Activated gamma-delta T cell treated with anti-CD3 and anti-CD28 coated beads, Interleukin-2, amount 50 U/mL, for 16 hours (primary cell): ENCODE measurements at places on chromosomes 6 and 20.

DNA sequence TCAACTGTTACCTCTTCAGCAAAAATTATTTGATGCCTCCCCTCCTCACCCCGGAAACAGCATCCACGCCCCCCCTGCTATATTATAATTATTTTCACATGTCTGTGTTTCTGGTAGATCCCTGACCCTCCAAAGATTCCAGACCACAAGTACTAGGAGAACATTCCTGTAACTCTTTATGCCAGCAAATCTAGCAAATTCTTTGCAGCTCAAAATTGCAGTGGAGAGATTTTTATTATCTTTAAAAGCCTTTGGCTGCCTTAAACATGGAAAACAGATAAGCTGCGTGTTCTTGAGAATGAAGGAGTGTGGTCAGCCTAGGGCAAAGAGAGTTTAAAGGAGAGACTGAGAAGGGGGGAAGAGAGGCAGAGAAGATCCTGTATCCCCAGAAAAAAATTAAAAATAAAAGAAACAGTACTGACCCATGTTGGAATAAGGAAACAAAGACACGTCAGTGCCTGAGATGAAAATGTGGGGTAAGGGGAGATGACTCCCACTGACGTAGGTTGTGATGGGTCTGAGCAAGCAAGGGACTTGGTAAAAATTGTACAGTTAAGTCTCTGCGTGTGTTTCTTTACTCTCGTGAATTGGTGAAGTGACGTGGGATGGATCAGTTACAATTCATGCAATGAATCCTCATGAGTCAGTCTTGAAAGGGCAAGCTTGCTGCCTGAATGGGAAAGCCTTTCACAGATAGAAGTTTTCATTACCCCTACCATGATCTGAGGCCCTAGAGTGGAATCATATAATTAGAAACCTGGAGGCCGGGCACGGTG is 8.3 kb downstream of the ID4 start:
- no peak for DNase-seq

DNA sequence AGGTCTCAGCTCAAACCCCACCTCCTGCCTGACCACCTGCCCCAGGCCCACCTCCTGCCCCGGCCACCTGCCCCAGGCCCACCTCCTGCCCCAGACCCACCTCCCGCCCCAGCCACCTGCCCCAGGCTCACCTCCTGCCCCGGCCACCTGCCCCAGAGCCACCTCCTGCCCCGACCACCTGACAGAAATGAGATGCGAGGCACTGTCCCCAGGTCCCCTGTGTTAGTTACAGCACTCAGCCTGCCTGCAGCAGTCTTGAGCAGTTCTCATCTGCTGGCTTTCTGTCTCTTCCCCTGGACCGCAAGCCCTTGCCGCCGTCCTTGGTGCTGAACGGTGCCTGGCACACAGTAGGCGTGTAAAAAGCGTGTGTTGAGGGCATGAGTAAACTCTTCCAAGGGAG is 79.5 kb downstream of the CDH4 start:
- DNase-seq = no peak

- no peak for DNase-seq
Measured at GRCh38 chr20:57288651-57289277, 22.3 kb upstream of the BMP7 start.

GRCh38 chr6:14070457-14070856 is 47.1 kb upstream of the CD83 start:
- no peak for DNase-seq

- no peak for DNase-seq
Measured at GRCh38 chr20:31987744-31988143, 19.8 kb downstream of the XKR7 start.

DNA sequence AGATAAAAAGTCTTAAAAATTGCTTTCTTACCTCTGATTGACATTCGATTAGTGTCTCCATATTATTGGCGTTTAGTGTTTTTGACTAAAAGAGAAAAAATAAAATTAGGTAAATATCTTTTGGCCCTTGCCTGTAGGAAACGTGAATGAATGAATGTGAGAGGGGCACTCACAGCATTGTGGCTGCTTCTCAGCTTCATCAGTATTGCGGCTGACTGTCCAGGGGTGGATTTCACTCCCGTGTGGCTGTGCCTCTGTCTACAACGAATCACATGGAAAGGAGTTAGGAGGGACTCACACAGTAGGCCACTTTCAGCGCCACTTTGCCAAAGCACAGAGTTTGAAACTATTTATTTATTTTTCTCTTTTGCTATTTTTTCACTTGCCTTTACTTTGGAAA is 844 bp downstream of the TAGAP start:
- DNase-seq = no peak

GRCh38 chr6:34572585-34572984 is 16.5 kb upstream of the SPDEF start:
- no peak for DNase-seq

- DNase-seq = no peak
Measured at GRCh38 chr6:163182696-163183095, 231.8 kb upstream of the QKI start.

DNA sequence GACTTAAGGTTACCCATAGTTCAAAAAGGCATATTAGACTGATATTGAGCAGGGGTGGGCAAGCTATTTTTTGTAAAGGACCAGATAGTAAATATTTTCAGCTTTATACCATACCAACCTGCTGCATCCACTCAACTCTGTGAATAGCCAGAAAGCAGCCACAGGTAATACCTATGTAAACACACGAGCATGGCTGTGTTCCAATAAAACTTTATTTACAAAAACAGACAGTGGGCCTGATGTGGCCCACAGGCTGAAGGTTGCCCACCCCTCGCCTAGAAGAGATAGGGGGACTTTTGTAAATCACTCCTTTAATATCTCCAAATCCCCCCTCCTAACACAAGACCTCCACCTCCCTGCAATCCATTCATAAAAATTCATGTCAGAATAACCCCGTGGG is 64.4 kb downstream of the PSMG4 start:
- DNase-seq = no peak

- no peak for DNase-seq
Measured at GRCh38 chr6:167565884-167566599, 241.2 kb downstream of the TTLL2 start.

DNA sequence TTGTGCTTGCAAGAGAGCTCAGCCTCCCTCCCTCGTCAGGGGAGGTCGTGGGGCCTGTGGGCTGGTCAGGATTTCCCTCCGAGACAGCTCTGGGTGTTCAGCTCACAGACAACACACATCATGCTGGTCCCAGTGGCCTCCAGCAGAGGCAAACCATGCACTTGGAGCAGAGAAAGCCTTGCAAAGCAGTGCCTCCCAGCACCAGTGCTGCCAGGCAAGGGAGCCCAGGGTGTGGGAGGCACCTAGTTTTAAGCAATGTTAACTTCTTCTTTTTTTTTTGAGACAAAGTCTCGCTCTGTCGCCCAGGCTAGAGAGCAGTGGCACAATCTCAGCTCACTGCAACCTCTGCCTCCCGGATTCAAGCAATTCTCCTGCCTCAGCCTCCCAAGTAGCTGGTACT is 34.0 kb upstream of the INSM1 start:
- DNase-seq = no peak

- no peak for DNase-seq
Measured at GRCh38 chr6:111551521-111552231, 54.0 kb downstream of the TRAF3IP2 start.

DNA sequence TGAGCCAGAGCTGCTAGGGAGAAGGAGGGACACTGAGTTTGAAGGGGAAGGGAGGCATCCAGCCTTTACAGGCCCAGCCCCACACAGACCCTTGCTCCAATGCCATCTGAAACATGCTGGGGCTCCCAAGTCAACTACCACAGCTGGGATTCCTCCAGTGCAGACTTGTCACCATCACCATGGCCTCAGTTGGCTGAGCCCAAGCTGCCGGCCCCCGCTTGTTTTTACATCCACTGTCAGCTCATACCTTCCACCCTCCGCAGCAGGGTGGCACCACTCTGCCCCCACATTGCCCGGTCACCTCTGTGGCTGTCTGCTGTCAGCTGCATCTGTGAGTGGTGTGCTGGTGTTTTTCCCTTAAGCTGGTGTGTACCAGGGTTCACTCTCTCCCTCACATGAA is 26.1 kb downstream of the GFOD1 start:
- no peak for DNase-seq

GRCh38 chr6:79431537-79431933 is 105.7 kb downstream of the LCA5 start:
- DNase-seq = no peak

GRCh38 chr6:85810558-85810957 is 167.9 kb upstream of the SYNCRIP start:
- DNase-seq = no peak

DNA sequence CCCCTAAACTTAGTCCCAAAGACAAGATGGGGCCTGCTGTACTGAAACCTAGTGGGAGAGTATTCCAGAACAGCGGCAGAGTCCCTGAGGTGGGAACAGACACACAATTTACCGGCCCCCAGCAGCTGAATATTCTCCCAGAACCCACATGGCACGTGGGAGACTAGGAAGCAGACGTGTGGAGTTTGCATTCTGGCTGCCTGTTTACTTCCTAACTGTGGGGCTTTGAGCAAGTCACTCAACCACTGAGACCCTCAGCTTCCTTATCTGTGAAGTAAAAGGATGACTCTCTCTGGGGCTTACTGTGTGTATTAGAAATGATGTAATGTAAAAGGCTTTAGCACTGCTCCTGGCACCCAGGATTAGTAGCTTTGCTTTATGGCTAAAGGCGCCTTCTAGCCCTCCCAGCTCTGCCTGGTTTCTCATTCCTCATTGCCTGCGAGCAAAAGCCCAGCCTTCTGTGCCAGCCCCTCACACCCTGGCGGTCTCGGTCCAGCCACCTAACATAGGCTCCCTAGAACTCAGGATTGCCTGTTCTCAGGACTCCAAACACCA is 353.1 kb downstream of the CDC5L start:
- no peak for DNase-seq

- no peak for DNase-seq
Measured at GRCh38 chr6:27128311-27129094, 119.0 kb upstream of the PRSS16 start.

- no peak for DNase-seq
Measured at GRCh38 chr20:13717631-13718044, 67.1 kb downstream of the ESF1 start.

DNA sequence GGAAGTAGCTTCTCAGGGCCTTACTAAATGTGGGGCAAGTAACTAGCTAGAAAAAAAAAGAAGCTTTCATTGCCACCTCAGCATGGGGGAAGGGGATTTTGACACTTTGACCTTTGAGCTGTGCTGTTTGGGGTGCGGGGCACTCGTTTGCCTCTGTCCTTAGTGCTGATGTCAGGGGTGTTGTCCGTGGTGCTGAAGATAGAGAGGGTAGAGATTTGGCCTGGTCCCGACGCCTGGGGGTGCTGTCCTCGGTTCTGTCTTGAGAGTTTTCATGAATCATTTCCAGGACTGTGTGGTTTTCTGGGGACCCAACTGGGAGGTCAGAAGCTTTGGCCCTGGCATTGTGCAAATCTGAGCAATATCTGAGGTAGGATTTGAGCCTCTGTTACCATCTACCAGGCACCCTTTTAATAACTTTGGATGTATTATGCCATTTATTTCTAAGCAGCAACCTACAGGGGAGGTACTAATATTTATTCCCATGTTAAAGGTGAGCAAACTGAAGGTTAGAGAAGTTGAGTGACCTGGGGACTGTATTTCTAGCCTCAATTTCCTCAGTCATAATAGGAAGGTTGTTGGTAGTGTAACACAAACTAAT is 78.0 kb downstream of the DLGAP4 start:
- DNase-seq = no peak

GRCh38 chr6:108883172-108883571 is 35.0 kb downstream of the ARMC2 start:
- DNase-seq = no peak
